Activated T-cell treated with anti-CD3 and anti-CD28 coated beads for 1 hour (primary cell): ENCODE measurements at places on chromosomes 11 and 22.
A peak's percentile ranks its signal among the peaks of the same experiment; 100 is the strongest.

DNA sequence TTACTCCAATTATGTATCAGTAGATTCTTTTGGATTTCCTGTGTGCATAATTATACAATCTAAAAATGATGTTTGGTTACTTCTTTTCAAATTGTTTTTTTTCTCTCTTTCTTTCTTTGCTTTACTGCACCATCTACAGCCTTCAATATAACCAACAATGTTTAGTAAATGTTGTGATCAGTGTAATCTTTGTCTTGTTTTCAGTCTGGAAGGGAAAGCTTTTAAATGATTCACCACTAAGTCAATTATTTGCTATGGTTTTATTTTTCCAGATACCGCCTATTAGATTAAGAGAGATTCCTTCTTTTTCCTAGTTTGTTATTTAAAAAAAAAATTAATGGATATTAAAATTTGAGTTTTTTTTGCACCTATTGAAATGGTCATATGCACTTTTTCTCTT is 29.8 kb upstream of the ABTB2 start:
- DNase-seq = no peak

DNA sequence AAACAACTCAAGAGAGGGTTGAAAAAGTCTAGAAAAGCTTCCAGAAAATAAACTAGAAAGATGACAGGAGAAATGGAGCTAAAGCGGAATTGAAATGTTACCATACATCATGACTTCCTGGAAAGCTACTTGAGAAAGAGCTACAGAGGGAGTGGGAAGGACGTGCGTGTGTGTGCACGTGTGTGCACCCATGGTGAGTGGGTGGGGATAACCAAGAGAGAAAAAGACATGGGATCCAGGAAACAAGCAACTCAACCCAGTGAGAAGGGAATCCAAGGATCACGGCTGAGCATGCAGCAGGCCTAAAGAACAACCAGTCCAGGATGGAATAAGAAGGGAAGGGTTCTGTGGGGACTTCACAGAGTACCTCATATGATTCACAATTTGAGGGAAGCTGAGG is 21.6 kb downstream of the APOL1 start:
- no peak for DNase-seq

DNA sequence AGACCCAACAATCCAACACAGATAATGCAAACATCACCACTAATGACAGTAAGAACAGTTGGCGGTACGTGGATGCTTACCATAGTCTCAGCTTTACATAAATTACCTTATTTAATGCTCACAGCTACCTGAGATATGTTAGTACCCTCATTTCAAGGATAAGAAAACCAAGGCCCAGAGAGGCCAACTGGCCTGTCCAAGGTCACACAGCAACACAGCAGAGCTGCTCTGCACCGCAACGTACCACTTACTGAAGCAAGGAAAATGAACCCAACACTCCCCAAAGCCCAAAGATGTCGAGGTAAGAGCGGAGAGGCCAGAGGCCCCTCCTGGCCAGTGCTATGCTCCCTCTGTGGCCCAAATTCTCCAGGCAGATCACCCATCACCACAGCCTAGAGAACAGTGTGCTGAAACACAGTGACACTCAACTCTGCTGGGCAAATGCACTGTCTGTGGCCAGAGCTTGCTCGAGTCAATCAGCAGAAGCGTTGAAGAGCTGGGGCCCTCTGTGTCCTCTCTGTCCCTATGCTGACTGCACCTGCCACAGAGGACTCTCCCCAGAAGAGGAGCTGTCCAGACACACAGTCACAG is 14.0 kb downstream of the SHANK2 start:
- DNase-seq = no peak

- no peak for DNase-seq
Measured at GRCh38 chr11:23252426-23252825, 392.2 kb upstream of the CCDC179 start.

DNA sequence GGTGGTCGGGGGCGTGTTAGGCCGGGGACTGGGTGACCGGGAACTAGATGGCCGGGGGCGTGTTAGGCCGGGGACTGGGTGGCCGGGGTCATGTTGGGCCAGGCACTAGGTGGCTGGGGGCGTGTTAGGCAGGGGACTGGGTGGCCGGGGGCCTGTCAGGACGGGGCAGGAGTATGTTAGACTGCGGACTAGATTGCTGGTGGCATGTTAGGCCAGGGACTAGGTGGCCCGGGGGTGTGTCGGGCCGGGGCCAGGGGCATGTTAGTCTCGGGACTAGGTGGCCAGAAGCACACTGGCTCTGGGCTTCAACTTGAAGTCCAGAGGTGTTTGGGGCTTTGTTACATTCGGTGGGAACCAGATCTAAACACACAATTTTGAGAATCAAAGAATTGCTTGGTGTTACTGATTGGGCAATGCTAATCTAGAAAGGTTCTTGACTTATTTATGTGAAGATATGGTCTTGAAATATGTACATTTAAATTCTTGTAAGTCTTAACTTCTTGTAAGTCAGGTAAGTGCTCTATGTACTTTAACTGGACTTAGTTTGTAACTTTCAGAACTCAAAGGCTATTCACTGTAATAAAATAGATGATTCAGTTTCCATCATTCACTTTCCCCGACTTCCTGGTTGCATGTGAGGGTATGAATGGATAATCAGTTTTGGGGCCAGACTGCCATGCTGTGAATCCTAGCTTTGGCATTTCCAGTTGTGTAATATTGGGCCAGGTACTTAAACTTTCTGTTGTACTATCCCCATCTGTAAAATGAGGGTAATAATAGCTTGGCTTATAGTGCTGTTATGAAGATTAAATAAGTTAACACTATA is 1.1 kb downstream of the EXT2 start:
- DNase-seq = no peak

GRCh38 chr11:2151500-2152257 is 9.3 kb downstream of the INS start:
- DNase-seq = peak; percentile 73

GRCh38 chr11:94272738-94273313 is 31.6 kb upstream of the IZUMO1R start:
- no peak for DNase-seq

GRCh38 chr11:88619071-88619425 is 281.5 kb upstream of the CTSC start:
- DNase-seq = no peak

DNA sequence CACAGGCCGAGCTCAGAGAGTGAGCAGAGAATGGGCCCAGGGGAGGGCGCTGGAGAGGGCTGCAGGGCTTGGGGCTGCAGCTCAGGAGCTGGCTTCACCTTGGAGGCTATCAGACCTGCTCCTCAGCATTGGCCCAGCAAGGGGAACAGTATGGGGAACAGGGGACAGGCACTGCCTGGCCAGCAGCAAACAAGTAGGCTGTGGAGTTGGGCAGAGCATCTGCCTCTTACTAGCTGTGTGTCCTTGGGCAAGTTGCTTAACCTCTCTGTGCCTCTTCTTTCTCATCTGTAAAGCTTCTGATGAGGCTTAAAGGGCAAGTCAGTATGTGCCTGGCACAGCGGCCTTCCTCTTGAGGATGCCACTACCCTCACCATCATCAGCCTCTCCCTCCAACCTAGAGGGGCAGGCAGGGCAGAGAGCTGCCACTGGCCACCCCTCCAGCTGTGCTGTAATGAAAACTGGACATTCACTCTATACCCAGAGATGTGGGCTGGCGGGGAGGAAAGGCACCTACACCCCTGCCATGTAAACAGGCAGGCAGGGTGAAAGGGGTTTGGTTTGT is 7.5 kb upstream of the CDKN1C start:
- DNase-seq = no peak

- no peak for DNase-seq
Measured at GRCh38 chr11:44883277-44883676, 67.4 kb downstream of the TP53I11 start.

DNA sequence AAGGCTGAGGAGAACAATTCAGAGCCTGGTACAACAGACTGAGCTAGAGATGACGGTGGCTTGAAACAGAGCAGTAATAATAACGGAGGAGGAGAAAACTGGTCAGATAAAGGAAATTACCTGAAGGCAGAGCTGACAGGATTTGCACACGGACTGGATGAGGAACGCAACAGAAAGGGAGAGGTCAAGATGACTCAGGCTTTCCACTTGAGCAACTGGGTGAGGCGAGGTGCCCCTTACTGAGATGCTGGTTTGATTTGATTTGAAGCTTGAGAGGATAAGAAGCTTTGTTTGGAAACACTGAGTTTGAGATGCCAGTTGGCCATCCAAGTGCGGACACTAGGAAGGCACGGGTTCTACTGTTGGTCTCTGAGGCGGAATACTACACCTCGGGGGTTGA is 35.4 kb upstream of the NRIP3 start:
- DNase-seq = no peak

DNA sequence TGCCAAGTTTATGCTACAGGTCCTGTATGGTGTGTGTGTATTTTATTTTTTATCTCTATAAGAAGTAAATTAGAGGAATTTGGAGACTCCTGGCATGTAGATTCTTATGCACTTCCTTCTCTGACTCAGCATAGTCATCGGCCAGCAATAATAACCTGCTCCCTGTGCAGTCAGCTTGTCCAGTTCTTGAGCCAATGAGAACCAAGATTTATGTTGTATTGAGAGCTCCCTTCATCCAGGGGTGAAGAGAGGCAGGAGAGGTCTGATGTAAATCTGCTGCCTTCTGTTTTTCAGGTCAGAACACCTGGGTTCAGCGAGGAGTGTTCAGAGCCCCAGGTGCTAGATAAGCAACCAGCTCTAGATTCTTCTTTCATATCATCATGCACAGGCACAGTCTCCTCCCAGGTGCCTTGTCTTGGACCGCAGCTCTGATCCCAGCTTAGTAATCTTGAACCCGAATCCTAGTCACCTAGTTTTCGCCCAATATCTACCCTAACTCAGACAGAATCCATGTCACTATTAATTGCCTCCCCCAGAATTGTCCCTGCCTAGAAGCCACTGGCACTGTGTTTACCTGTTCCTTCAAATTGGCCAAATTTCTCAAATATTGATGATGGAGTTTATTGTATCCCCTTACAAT is 328.2 kb upstream of the NCAM1 start:
- no peak for DNase-seq

DNA sequence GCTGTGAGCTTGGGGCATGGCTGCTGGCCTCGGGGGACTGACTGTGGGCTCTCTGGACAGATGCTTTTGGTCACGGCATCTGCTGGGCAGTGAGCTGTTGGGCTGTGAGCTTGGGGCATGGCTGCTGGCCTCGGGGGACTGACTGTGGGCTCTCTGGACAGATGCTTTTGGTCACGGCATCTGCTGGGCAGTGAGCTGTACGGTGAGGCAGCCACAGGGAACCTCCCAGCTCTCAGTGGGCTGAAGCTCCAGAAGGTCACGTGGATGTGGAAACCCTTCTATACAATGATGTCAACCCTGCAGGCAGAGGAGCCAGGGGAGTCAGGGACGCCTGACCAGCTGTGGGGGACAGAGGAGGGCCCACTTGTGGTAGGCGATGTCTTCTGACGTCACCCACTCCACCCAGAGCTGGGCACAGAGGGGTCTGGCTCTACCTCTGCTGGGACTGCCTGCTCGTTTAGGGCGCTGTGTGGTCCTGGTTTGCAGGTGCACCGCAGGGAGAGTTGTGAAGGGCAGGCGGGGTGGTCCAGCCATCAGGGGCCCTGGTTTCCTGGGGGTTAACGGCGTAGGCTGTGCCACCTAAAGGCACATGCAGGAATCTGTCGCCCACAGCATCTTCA is 1331.3 kb downstream of the BRD1 start:
- no peak for DNase-seq

- no peak for DNase-seq
Measured at GRCh38 chr11:125147280-125147679, 17.3 kb upstream of the PKNOX2 start.

- no peak for DNase-seq
Measured at GRCh38 chr11:116696381-116696941, 76.3 kb downstream of the BUD13 start.

DNA sequence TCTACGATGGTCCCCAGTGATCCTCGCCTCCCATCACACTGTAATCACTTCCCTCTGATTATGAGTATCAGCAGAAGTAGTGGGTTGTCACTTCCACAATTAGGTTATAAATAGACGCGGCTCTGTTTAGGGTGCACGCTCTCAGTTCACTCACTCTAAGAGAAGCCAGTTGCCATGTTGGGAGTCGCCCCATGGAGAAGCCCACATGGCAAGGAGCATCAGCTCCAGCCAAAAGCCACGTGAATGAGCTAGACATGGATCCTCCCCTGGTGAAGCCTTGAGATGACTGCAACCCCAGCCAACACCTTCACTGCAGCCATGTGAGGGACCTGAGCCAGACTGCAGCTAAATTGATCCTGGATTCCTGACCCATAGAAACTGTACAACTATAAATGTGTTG is 26.4 kb upstream of the MYOD1 start:
- DNase-seq = no peak
